ENCODE measurements at places on chromosomes 7 and 10. TPM values are rescaled to one million over a fixed set of nuclear protein-coding genes. Genes with fewer than 3 reads are reported as not detected.

GRCh38 chr7:50959991-50960390 is 177.3 kb upstream of the GRB10 start:
- DNase-seq: no peak

DNA sequence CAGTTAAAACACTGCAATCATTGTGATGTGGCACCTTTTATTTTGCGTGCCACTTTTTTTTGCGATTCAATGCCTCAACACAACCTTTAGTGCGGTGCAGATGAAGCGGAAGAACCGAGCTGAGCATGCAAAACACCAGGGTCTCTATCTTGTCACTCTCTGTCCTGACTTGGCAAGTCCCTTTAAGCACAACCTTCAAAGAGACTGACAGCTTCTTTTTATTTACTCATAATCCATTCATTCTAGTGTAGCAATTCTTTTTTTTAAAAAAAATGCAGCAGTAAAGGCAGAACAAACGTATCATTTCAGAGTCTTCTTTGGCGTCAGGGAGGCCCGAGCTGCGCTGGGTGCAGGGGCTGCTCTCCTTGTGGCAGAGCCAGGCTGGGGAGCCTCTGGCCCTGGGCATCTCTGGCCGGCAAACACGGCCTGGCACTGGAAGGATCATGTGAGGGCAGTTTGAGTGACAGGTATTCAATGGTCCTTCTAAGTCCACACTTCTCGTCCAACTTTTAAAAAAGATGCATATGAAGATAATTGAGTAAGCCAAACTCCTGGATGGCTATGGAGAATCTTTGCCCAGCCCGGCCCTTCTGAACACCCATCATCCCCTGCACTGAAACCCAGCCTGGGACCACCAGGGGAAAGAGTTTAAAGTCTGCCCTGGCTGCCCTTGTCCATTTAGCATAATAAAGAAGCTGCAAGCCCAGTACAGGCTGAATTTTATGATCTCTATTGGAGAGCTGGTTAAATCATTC is 3.9 kb downstream of the PTF1A start:
- no peak for DNase-seq

DNA sequence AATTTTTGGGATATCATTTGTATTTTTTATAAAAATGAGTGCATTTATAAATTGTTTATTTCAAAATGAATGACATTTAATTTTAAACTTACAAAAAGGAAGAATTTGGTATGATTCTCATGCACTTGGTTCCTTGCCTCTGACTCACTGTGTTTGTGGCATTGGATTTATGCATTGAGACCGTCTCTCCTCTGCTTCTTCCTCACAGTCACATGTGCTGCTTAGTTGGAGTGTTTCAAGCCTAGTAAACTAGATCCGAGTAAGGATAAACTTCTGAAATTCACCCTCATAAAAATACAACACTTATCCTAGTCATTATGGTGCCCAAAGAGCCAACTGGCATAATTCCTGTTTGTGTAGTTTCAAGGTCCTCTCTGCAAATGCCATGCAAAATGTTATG is 19.1 kb upstream of the FZD8 start:
- DNase-seq: no peak

DNA sequence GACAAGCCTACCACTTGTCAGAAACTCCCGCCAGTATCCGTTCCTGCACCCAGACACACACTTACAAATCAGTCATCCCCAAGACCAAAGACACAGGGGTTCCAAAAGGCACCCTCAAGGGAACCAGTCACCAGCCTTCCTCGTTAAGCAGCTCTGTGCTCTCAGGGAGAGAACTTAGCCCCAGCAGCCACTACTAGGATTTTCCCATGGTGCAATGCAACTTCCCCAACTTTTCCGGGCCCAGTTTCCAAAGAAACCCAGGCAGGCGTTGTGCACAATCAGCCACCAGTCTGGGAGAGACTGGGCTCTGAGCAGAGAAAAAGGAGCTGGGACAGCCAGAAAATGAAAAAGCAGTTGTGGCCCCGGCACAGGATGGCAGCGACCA is 1.2 kb downstream of the DLG5 start:
- DNase-seq: no peak

DNA sequence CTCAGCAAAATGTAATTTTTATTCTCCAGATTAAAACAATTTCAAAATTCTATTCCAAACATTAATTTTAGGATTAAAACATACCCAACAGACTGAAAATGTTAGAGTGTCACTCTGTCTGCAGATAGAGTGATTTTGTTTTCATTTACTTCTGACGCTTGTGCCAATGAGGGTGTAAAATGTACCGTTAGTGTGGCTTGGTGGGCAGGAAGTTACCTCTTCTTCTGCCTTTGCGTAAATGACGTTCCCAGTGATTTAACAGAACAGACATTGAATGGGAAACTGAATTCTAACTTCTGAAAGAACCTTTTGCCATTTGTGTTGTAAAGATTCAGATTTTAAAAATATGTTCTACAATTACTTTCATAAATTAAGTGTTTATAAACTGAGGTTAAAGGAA is 47.0 kb upstream of the DRGX start:
- no peak for DNase-seq

DNA sequence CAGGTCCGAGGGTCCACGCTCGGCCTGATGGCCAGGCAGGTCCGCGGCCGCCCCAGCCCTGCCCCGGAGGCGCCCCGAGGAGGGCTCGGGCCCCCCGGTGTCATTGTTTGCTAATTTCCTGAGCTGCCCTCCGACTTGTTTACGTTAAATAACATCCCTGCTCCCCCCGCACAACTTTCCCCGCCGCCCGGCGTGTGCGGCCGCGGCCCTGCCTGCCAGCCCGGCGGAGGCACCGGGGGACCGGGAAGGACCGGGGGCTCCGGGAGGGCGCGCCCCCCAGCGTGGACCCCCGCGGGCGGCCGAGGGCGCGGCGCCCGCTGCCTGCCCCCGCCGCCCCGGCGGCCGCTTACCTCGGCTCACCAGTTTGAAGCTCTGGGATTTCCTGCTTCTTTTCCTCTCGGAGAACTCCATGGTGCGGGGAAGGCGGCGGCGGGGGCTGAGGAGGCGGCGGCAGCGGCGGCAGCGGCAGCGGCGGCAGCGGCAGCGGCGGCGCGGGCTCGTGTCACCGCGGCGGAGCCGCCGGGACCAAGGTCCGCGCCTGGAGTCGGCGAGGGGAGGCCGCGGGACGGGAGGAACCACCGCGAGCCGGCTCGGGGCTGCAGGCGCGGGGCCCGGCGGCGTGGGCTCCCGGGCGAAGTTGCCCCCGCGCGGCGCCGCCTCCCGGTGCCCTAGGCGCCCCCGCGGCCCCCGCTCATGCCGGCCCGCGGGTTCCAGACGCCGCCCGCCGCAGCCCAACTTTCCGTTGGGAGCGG is 515 bp downstream of the BEND7 start:
- DNase-seq: no peak

DNA sequence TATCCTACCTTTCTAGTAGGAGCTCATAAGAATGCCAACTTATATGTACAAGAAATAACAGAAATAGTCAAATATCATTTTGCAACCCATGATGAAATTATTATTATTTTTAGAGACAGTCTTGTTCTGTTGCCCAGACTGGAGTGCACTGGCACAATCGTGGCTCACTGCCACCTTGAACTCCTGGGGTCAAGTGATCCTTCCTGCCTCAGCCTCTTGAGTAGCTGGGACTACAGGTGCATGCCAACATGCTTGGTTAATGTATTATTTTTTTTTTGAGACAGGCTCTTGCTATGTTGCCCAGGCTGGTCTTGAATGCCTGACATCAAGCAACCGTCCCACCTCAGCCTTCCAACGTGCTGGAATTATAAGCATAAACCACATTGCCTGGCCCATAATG is 44.8 kb downstream of the TNPO3 start:
- no peak for DNase-seq

- no peak for DNase-seq
Measured at GRCh38 chr7:149334930-149335329, 72.9 kb downstream of the ZNF783 start.

DNA sequence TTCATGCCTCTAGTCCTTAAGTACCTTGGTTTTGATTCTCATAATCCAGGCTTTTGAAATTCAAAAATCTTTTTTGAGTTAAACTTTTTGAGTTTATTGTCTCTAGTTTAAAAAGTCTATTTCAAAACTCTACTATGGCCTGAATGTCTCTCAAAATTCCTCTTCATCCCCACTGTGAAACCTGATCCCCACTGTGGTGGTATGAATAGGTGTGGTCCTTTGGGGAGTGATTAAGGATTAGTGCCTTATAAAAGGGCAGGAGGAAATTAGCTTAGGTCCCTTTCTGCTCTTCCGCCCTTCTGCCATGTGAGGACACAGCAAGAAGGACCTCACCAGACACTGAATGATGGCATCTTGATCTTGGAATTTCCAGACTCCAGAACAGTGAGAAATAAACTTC is 44.1 kb upstream of the JAZF1 start:
- DNase-seq: no peak

DNA sequence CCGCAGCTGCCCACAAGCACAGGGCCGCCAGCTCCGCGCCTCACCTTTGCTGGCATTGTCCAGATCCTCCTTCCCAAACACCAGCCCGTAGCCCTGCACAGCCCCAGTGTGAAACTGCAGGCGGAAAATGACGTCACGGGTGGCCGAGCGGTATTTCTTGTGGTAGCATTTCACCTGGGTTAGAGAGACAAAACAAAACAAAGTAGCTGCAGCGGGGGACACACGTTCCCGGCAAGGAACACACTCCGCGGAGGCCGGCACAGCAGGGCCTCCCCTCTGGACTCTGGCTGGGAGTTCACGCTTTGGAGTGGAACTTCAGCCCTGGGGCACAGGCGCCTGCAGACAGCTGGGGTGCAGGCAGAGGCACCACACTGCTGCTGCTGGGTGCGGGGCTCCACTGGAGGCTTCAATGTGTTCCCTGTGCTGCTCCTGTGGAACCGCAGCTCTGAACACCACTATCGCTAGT is 181.1 kb downstream of the TNS3 start:
- no peak for DNase-seq

GRCh38 chr7:104903044-104903443 is 111.0 kb upstream of the KMT2E start:
- no peak for DNase-seq

GRCh38 chr10:29479081-29479925 is 155.5 kb downstream of the SVIL start:
- no peak for DNase-seq

DNA sequence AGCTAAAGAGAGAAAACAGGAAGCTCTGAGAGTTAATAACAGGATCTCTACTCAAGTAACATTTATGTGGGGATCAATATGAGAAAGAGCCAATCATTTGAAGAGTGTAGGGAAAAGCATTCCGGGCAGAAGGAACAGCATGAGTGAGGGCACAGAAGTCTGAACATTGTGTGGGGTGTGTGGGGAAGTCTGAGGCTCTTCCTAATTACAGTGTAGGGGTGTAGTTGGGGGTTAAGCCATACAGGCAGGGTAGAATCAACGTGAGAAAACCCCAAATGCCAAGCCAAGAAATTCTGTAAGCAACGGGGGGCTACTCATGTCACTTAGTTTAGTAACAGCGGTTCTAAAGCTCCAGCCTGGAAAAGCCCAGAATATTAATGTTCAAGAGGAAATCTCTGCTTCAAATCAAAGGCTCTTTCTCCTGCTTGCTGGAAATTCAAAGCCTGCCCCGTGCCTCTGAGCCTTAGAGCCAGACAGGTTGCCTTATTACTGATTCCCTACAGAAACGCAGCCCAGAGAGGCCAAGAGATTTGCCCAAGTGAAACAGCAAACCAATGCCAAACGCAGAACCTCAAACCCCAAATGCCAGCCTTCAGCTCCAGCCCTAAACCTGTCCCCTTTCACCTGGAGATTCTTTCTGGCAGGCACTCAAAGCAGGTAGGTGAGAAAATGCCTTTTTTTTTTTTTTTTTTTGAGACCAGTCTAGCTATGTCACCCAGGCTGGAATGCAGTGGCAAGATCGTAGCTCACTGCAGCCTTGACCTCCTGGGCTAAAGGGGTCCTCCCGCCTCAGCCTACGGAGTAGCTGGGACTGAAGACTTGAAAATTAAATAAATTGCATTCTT is 36.1 kb downstream of the DNAJB12 start:
- no peak for DNase-seq

DNA sequence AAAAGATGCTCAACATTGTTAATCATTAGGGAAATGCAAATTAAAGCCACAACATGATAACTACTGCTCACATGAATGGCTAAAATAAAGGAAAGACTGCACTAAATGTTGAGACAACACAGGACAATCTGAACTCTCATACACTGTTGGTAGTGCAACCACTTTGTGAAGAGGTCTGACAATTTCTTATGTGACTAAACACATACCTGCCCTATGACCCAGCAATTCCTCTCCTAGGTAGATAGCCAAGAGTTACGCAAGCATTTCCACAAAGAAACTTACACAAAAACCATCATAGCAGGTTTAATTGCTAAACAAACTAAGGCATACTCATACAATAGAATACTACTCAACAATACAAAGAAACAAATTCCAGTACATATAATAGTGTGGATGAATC is 41.8 kb upstream of the HERPUD2 start:
- no peak for DNase-seq

GRCh38 chr10:76624470-76624869 is 1013.1 kb downstream of the KCNMA1 start:
- DNase-seq: no peak

DNA sequence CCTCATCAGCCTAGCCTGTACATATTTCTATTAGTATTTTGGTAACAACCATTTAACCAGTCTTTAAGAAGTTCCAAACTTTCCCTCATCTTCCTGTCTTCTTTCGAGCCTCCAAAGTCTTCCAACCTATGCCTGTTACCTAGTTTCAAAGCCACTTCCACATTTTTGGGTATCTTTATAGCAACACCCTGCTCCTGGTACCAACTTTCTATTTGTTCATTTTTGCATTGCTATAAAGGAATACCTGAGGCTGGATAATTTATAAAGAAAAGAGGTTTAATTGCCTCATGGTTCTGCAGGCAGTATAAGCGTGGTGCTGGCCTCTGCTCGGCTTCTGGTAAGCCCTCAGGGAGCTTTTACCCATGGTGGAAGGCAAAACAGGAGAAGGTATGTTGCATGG is 578.8 kb upstream of the AUTS2 start:
- no peak for DNase-seq

- no peak for DNase-seq
Measured at GRCh38 chr7:80186721-80187120, 52.1 kb downstream of the GNAI1 start.

SFTPA1 gene
- not detected for total RNA-seq

FOXI2 gene
- 2.4 TPM for total RNA-seq

DNAH11 gene
- total RNA-seq: 0.88 TPM

MKI67 gene
- 2.7 TPM for total RNA-seq
